ENCODE measurements at places on chromosomes 6 and 20.
A peak's percentile ranks its signal among the peaks of the same experiment; 100 is the strongest.

DNA sequence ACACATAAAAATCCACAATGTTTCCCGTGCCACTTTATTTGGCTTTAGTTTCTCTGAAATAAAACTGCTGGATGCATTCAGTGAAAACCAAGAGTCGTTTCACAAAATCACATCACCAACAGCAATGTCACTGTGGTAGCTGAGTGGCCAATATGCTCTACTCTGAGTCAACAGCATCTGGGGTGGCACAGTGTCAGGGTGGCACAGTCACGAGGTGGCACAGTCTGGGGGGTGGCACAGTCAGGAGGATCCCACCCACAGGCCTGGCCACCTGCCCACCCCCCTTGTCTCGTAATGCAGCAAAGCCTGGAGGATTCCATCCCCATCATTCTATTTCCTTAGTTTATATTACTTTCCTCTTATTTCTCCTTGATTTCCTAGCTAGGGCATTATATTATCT lies 87.0 kb downstream of the ANKRD60 start:
- DNase-seq = no peak

DNA sequence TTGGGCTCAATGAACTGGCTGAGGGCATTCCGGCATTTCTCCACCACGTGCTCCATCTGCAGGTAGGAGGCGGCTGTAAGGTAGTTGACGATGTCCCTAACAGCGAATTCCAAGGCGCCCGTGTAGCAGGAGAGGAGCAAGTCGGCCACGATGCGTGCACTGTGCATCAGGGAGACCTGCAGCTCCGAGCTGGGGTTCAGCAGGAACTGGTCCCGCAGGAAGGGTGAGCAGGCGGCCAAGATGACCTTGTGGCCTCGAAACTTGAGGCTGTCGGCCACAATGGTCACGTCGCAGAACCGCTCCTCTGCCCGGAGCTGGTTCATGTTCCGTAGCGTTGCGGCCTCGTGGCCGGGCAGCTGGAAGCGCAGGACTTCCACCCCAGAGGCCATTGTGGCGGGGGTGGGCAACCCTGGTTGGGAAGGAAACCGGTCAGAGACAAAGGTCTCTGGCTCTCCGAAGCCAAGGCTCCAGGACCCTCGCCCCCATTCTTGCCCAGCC lies 920 bp downstream of the ZBTB12 start:
- no peak for DNase-seq

DNA sequence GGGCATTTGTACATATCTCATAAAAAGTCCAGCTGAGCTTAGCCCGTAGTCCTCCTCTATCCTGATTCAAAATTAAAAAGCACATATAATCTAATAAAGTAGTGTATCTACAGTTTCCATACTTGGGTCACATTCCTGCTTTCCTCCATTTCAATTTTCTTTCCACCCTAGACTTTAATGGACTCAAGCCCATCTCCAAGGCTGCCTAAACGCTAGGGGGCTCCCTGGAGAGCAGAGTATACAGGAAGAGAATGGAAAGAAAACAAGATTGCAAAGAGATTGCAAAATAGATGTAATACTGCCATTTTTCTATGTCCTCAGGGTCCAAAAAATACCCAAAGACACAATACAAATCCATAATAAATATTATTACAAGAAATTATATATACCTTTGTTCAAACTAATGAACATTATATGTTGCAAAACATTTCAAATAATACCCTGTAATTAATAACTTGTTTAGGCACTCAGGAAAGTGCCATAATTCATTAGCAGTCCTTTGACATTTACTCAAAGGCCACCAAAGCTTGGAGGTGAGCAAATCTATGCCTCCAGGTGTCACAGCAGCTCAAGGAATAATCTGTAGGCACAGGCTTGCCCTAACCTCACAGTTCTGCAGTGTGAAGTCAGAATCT lies 2.4 kb upstream of the MCM3 start:
- peak; percentile 35 for DNase-seq

DNA sequence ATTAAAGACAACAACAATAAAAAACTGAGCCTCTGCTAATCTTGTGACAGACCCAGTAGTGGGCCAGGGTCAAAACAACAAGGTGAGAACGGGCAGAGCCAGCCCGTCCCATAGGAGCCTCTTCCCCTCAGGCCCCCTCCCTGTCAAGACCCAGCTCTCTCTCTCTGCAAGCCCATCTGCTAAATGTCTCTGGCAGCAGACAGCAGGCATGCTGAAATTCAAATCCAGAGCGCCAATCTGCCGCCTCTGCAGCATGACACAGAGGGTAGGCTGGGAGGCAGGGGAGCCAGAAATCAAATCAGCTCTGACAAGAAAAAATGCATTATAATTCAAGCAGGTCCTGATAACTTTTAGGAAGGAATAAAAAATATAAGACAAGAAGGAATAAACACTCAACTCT lies 26.3 kb downstream of the METTL24 start:
- no peak for DNase-seq

- no peak for DNase-seq
Measured at GRCh38 chr20:1987826-1988225, 6.0 kb downstream of the PDYN start.

DNA sequence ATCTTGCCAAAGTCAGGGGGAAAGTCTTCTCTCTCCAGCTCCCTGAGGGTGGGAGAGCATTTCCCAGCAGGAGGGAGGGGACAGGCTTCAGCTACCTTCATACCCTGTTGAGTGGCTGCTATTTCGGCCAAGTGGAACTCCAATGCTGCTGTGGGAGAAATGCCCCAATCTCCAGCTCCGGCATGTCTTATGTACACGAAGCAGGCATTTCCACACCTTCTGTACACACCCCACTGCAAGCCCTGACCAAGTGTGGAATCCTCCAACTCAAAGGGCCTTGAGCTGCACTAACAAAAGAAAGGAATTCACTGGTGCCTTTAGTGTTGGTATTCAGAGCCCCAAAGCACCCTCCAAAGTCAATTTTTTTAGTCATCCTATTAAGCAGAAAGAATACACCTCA lies 313.6 kb upstream of the NT5E start:
- no peak for DNase-seq

DNA sequence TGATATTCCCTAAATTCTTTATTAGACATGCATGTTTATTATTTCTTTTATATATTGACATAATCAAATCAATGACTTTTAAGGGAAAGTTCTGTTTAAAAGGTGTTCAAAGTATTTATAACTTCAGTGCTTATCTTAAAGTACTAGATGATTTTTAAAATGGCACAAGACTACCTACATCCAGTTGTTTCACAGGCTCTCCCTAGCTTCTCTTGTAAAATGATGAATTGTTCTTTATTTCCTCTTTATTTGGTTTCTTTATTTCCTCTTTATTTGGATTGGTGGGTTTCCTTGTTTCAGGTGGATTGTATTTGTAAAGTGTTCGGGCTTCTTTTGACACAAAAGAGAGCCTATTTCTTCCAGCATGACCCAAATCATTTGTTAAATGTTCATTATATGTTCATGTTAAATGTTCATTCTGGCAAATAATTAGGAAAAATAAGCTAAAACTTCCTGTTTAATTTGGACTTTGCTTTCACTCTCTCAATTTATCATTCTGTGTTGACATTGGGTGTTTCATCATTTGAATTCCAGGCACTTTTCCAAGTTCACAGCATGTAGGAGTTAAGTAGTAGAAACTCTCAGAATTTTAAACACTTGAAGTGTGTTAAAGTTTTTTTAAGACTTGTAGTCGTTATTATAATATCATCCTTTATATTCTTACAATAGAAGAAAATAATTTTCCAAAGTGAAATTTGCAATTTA lies 24.6 kb downstream of the MLIP start:
- DNase-seq = no peak
